ENCODE measurements at places on chromosomes 7 and 10. TPM values are rescaled to one million over a fixed set of nuclear protein-coding genes. Genes with fewer than 3 reads are reported as not detected.

DNA sequence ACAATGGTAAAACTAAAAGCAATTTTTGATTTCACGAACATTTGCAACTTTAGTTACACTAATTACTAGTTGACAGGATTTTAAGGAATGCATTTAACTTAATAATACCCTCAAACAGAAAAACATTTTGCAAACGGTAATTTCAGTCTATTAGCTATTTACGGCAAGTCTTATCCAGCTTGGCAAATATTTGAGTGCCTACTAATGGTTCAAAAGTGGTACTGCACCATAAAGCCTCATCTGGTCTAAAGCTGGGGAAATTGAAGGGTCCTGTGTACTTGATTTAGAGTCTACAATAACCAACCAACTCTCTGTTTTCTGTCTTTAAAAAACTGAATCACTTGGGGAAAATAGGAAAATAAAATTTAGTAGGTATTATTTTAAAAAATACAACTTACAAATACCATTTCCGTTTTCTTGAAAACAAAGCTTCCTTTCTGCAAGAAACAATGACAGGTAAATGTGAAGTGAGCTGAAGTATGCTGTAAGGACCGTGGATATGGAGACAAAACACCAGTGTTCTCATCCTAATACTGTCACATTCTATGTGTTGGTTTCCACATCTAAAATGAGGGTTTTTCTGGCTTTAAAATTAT, 142.3 kb downstream of the VPS50 start:
- ATAC-seq = no peak

DNA sequence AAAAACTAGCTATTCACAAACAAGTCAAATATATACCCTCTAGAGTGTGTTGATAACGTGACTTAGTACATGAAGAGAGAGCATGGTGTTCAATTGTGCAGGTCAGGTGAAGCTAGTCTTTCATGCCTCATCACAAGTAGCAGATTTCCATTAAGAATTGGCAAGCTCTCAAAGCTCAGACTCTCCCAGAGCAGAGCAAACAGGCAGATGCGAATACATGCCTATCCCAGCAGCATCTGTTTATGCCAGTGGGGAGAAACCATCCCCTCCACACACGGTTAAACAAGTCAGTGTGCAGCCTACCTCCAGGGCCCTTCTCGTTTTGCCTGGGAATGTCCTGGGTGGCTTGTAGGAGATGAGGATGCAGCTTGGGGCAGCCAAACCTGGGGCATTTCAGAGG, 532.5 kb upstream of the C7orf33 start:
- ATAC-seq = no peak

CYP3A7 gene
- total RNA-seq = not detected

DNA sequence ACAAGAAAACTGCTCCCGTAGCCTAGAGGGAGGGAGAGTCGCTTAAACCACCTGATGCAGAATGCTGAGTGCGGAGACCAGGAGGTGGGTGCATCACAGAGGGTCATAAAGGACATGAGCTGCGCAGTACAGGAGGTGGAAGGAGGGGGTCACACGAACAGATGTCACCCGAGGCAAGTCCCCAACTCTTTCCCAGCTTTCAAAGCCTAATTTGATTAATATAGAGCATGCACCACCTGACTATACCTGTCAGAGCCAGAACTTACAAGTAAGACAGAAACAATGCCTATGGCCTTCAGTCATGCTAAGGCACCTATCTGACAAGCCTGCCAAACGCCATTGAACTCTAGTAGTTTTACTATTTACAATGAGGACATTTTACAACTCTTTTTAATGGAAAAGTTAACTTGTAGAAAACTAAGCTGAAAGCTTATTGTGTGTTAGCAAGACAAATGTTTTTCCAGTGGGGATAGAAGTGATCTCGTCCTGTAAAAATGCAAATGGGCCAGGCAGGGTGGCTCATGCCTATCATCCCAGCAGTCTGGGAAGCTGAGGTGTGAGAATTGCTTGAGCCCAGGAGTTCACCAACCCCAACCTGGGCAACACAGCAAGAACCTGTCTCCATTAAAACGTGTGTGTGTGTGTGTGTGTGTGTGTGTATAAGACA, 1.1 kb upstream of the VOPP1 start:
- no peak for ATAC-seq

- ATAC-seq = no peak
Observed at GRCh38 chr10:11773761-11774441, 31.7 kb downstream of the ECHDC3 start.

DNA sequence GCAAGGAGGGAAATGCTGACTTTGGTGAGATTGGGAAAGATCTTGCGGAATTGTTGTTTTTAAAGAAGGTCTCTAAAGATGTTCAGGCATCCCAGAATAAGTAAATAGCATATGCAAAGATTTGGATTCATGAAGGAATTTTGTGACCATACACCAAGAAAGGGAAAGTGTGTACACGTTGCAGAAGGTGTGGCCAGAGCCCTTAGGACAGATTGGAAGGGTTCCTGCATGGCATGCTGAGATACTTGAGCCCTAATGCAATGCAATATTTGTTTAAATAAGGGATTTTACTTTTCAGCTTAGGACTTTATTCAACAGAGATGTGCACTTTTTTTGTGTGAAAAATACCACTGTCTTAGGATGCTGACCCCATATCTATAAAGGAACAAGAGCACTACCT, 219.5 kb upstream of the INHBA start:
- ATAC-seq = no peak

- no peak for ATAC-seq
Observed at GRCh38 chr7:148253629-148254028, 336.9 kb upstream of the C7orf33 start.

GRCh38 chr10:17255512-17255911, 27.5 kb downstream of the VIM start:
- no peak for ATAC-seq

- ATAC-seq = no peak
Observed at GRCh38 chr10:108597031-108597430, 1326.3 kb downstream of the XPNPEP1 start.

DNA sequence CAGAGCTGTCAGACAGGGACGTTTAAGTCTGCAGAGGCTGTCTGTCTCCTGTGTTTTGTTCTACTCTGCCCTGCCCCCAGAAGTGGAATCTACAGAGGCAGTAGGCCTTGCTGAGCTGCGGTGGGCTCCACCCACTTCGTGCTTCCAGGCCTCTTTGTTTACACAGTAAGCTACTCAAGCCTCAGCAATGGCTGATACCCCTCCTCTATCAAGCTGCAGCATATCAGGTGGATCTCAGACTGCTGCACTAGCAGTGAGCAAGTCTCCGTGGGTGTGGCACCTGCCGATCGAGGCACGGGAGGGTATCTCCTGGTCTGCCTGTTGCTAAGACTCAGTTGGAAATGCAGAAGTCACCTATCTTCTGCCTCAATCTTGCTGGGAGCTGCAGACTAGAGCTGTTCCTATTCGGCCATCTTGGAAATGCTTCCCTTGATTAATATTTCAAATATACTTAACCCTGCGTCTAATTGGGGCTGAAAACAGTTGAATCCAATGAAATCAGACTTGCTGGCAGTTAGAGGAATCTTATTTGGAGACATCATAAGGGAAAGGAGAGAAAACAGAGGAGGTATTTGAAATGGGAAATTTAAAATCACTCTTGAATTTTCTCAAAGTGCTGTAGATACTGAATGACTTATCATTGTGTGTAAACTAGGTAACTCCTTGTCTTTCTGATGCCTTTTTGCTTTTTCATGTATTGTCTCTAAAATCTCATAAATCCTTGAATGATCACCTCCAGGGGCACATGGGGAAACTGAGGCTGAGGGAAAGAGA, 13.8 kb upstream of the CYP3A5 start:
- ATAC-seq = no peak

CHRM2 gene
- not detected for total RNA-seq

PDZD7 gene
- 0.48 TPM for total RNA-seq

DNA sequence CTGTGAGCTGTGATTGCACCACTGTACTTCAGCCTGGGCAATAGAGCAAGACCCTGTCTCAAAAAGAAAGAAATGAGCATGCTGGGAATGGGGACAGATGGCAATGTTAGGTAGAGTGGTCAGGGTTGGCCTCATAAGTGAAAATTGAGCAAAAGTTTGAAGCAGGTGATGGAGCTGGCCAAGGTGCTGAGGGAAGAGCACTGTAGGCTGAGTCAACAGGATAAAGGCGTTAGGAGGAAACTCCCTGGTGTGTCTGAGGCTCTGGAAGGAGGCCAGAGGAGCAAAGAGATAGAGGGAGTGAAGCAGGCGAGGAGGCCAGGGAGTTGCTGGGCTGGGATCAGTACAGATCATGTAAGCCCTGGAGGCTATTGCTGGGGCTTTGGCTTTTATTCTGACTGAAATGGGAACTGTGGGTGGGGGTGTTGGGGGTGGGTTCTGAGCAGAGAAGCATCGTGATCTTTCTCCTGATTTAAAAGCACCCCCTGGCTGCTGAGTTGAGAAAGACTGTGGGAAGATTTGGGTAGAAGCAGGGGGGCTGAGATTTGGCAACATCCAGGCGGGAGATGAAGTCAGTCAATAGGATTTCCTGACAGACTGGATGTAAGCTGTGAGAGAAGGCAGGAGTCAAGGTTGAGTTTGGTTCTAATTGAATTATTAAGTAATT, 52.5 kb upstream of the VKORC1L1 start:
- peak; percentile 19 for ATAC-seq

CEP55 gene
- 47.8 TPM for total RNA-seq

- ATAC-seq = no peak
Observed at GRCh38 chr10:49325916-49326783, 27.2 kb downstream of the C10orf71 start.

DNA sequence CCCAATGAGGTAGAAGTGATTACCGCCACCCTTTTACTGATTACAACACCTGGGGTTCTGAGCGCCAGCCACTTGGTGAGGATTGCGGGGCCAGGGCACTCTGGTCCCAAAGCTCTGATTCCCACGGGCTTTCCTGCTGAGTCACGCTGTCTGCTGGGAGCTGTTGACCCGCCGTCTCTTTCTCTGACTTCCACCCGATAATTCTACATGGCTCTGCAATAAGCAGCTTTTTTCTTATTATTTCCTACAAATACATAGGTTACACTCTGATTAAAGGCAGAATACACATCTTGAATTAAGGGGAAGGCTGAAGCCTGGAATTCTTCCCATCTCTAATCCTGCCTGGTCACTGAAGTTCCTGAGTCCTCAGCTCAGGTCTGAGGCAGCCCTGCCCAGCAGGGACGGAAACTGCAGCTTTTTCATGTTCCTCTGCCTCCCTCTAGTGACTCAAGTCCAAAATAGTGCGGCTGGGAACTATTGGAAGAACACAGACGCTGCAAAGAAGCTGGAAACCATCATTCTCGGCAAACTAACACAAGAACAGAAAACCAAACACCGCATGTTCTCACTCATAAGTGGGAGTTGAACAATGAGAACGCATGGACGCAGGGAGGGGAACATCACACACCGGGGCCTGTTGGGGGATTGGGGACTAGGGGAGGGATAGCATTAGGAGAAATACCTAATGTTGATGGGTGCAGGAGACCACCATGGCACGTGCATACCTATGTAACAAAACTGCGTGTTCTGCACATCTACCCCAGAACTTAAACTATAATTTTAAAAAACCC, 178.3 kb downstream of the PRKCQ start:
- peak; percentile 70 for ATAC-seq

INA gene
- 0.13 TPM for total RNA-seq

AFAP1L2 gene
- total RNA-seq = 1.7 TPM

GRCh38 chr10:20890491-20891337, 6.4 kb downstream of the NEBL start:
- ATAC-seq = no peak

DNA sequence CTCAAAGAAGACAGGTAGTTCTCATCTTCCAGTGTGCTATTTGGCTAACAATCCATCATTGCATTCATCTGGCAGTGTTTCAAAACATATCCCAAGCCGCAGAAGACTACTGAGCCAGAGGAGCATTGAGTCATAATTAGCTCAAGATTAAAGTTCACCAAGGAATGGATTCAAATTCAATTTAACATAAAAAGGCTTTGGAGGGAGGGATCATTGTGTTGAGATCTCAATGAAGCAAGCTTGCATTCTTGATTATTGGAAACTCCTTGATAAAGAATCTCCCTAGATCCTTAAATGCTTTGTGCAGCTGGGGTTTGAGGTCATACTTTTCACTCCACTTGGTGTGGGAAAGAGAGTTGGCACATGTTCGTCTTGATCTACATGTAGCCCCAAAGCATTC, 142.8 kb upstream of the SEMA3A start:
- ATAC-seq = no peak
